ENCODE measurements at places on chromosomes 6 and 20.

DNA sequence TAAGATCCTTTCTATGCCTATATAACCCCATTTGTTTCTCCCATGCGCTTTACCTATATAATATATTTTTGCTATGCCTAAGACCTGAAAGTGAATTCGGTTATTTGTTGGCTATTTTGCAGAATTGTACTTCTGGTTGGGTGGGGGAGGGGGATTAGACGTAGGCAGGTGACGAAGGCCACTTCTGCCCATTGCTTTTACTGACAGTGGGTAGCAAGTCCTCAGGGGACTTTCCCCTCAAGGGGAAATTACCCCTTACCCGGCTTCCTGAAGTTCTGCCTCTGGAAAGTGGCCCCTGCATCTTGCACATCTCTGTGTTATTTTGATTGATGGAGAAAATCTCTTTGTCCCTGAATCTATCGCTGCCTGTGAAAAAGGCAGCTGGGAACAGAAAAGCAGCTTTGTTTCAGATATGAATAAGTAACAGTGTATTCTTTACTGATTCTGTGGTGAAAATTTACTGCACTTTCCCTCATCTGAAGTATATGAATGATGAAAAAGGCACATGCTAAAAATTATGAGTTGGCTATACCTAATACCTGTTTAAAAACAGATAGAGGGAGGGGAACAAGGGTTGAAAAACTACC, 133.9 kb downstream of the UTRN start:
- DNase-seq = no peak

DNA sequence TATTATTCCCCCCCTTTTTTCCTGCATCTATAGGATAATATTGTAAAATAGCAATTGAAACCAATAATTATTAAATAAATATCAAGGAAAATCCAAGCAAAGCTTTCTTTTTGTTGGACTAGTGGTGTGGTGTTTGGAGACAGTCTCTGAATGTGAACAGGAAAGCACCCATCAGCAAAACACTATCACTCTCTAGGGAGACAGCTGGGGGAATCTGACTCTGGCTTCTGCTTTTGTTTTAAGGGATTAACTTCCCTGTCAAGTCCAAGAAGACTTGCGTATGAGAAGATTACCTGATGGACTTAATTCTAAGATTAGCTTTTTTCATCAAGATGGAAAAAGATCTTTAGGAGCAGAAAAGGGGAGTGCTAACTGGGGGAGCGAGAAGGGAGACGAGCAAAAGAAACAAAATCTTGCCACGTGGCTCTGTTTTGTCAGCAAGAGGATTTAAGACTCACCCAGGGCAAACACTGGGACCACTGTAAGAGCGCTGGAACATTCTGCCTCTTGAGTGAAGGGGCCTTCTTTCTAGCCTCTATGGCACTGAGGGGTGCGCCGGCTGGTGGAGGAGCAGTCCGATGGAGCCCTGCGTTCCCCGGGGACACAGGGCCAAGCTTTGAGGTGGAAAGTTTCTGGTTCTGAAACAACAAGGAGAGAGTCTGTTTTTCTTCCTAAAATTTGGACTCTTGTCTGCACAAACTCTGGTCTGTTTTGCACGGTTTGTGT, 570 bp downstream of the TULP4 start:
- DNase-seq = no peak

GRCh38 chr6:19632230-19632629, 204.9 kb upstream of the ID4 start:
- DNase-seq = no peak

GRCh38 chr6:127202676-127203075, 64.0 kb upstream of the RNF146 start:
- DNase-seq = no peak

- DNase-seq = no peak
Measured at GRCh38 chr6:44833248-44833647, 445.7 kb downstream of the CDC5L start.

DNA sequence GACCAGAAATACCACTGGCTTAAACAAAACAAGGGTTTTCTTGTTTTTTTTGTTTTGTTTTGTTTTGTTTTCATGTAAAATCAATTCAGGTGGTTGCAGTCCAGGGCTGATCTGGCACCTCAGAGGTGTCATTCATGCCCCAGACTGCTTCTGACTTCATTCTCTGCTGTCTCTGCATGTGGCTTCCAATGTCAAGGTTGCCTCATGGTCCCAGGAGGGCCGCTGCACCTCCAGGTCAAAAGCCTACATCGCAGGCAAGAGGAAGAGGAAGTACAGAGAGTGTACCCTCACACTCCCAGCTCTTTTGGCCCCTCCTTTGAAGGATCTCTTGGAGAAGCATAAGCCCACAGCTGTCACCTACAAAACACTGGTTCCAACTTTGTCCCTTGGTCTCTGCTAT, 1.4 kb upstream of the BTN3A1 start:
- no peak for DNase-seq

DNA sequence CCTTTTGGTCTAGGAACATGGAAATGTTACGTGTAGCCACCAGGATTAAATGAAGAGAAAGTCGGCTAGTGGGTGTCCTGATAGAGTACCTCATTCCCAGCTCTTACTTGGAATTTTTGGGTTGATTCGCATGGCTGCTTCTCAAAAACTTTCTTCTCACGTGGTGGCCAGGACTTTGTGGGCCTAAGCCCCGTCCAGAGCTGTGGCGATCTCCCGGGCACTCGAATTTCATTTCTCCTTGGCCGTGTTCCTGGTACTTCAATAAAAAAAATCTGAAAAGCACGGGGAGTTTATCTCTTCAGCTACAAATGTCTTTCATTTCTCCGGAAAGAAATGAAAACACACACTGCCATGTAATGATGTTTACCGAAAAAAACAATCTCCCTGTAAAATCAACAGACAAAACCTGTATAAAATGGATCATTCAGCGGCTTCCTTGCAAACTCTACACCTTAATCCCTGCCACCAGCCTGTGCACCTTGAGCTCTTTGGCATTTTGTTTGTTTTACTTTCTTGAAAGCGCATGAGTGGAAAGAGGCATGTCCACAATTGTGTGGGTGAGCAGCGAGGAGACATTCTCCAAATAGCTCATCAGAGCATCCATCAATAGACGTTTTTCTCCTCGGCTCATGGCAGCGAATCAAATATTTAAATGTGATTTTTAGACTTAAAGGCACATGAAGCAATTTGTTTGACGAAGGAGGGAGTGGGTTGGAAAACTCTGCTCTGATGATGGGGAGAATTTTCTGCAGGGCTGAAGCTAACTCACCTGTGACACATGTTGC, 173.1 kb downstream of the TFAP2C start:
- no peak for DNase-seq

DNA sequence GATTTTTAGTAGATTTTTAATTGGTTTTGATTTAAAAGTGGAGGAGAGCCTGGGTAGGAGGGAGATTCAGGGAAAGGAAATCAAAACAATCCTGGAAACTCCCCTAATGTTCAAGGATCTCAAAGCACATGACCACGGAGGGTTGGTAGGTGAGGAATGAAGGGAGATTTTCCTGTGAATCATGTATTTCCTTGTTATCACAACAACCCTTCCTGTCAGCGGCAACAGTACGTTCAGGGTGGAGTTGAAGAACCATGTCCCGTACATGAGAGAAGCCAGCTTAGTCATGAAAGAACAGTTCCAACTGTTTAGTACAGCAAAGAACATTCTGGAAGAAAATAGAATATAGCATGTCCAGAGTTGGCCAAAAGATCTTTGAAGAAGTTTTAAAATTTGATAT, 79.4 kb upstream of the SCAF8 start:
- DNase-seq = peak; percentile 50

- no peak for DNase-seq
Measured at GRCh38 chr6:6379573-6379972, 59.1 kb upstream of the F13A1 start.

GRCh38 chr20:54668271-54669039, 193.1 kb downstream of the DOK5 start:
- DNase-seq = peak; percentile 11

GRCh38 chr6:161228921-161229591, 44.8 kb downstream of the AGPAT4 start:
- DNase-seq = peak; percentile 17

GRCh38 chr6:150813319-150813992, 52.0 kb upstream of the MTHFD1L start:
- no peak for DNase-seq

GRCh38 chr6:125529061-125529460, 220.4 kb upstream of the HEY2 start:
- DNase-seq = no peak

GRCh38 chr6:16753341-16753740, 7.9 kb downstream of the ATXN1 start:
- DNase-seq = no peak

DNA sequence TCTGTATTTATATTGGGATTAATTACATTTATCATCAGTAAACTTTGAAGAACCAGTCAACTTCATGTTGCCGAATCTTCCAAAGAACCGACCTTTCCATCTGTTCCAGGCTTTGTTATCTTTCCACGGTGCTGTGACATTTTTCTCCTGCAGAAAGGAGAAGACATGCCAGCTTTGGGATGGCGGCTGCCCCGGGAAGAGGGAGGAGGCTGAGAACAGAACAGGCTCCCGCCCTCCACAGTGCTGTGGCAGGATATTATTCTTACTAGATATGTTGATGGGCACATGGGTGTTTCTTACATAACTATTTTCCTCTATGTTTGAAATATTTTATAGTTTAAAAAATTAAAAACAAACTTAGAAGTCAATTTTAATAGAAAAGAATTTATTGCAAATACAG, 44.9 kb downstream of the GINS1 start:
- DNase-seq = no peak

DNA sequence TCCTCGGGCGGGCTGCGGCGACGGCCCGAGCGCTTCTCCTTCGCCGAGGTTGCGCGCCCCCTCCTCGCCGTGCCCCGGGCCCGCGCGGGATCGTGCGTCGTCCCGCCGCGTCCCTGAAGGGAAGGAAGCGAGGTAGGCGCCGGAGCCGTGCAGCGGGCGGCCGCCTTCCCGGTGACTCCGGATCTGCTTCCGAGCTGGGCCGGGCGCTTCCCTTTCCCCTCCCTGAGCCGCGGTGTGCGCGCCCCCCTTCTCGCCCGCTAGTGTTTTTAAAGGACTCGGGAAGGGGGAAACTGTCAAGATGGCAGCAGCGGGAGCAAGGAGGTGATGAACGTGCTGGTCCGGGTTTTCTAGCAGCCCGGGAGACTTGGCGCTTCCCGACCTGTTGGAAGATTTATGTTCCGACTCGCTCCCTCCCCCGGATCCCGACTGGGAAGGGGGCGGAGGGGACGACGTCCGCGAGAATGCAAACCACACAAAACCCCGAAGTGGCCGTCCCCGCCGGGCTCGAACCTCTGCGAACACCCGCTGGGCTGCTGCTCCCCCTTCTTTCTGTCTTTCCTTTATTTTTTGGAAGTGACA, 744 bp upstream of the FOXO3 start:
- DNase-seq = no peak

DNA sequence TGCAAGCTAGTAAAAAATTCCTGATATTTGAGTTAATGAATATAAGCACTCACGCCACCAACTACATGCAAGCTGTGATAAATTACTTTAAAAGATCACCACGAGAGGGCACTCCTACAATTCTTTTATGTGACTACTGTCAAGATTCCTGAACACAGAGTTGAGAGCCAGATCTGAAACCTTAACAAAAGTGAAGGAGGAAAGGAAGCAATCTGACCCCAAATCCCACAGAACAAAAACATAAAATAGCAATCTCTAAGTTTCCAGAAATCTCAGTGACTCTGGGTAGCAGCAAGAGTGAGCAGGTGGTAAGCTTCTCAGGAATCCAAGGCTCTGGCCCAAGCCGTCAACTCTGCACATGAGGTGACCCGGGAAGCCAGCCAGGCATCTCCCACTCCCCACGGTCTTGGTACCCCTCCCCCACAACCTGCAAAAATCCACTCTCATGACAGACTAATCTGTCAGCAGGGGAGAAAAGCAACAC, 55.1 kb downstream of the STAU1 start:
- peak; percentile 20 for DNase-seq

- no peak for DNase-seq
Measured at GRCh38 chr6:42374018-42374669, 77.6 kb downstream of the TRERF1 start.

DNA sequence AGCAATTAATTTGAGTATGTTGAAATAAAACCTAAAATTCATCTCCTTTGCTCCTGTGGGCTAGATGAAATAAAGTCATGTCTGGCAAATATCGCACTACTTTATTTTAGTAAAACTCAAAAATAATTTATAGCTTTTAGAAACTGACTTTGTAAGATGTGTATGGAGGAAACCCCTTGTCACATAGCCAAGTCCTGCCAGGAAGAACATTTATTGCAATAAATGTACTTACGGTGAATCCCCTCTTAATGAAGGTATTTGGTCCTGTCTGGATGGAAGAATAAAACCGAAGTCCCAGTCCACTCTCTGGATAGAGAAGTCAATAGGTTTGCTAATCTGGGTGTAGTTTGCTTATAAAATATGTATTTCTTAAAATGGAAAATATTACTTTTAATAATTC, 1226.8 kb upstream of the MAP3K7 start:
- DNase-seq = no peak

- no peak for DNase-seq
Measured at GRCh38 chr20:19478320-19478895, 266.0 kb downstream of the SLC24A3 start.

- DNase-seq = no peak
Measured at GRCh38 chr6:34813028-34813713, 21.3 kb downstream of the BLTP3A start.

GRCh38 chr6:166640342-166641043, 13.4 kb upstream of the RPS6KA2 start:
- no peak for DNase-seq

DNA sequence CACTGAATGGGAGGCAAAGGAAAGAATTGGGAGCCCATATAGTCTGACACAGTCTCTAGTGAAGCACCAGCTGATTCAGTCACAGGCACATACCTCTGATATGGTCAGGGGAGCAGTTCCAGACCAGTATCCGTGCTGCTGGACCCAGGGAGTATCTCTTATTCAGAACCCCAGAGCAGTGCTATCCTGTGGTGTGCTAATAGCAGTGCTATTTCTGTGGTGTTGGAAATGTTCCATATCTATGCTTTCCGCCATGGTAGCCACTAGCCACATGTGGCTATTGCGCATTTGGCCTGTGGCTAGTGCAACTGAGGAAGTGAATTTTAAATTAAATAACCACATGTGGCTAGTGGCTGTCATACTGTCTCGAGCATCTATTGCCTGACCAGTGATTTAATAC, 11.0 kb downstream of the SCUBE3 start:
- DNase-seq = no peak

DNA sequence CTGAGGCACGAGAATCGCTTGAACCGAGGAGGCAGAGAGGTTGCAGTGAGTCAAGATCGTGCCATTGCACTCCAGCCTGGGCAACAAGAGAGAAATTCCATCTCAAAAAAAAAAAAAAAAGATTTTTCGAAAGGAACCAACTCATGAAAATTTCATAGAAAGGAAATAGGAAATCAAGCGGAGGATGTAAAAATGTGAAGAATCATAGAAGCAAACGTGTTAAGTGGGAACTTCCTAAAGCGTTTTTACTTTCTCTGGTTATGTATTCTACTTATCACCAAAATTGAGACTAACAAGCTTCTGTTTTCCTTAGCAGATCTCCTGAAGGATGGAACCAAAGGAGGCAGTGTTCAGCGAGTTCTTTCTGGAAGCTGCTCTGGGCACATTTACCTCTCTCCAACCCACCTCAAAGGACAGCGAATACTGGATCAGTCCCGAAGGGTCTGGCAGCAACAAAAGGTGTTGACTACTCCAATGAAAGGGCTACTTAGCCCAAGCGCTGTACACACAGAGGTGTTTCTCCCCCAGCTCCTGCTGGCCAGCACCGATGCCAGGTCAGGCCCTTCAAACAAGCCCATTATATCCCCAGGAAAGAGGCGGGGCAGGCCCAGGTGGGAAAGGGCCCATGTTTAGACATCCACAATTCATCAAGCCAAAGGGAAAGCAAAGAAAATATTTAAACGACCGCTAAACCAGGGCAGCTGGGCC, 327.5 kb upstream of the JARID2 start:
- no peak for DNase-seq
